Stomach (tissue), 19 donors: ENCODE measurements at places on chromosomes 6 and 20. TPM values are rescaled to one million over a fixed set of nuclear protein-coding genes. Genes with fewer than 3 reads are reported as not detected.

Gene ALDH8A1
- not detected for total RNA-seq

GRCh38 chr6:4790158-4790899, 14.1 kb downstream of the CDYL start:
- H3K27me3 ChIP-seq, result no peaks in the 10 kb centered on the region
- no peaks in the 10 kb centered on the region for H3K36me3 ChIP-seq
- H3K4me3 ChIP-seq, result no peak overlapping the region
- no peak for DNase-seq
- peaks cover 11% of the 10 kb centered on the region for H3K4me1 ChIP-seq
- H3K27ac ChIP-seq, result no peak overlapping the region

DNA sequence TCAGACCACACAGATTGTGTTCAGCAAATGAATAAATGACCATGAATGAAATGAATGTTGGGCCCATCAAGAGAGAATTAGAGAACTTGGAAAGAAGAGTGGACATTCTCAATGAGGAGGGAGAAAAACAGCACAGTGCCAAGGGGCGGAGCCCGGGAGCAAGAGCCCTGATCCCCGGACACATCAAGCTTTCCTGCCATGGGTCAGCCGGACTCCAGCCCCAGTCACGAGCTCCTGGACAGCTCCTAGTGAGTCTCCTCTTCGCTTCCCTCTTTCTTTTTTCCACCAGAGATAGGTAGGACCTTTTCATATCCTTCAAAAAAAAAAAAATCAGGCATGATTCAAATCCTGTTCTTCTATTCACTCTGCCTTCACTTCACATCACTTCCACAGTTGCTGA, 274.2 kb downstream of the NRN1 start:
- no peaks in the 10 kb centered on the region for H3K4me1 ChIP-seq
- H3K27ac ChIP-seq, result no peak overlapping the region
- H3K27me3 ChIP-seq, result no peaks in the 10 kb centered on the region

Gene IL17A
- not detected for total RNA-seq
